Stimulated activated CD4-positive, alpha-beta T cell treated with anti-CD3 and anti-CD28 coated beads, Interleukin-1b, Interleukin-23, amount 100 ng/mL, for 1 hour (primary cell): ENCODE measurements at places on chromosomes 7 and 10.

DNA sequence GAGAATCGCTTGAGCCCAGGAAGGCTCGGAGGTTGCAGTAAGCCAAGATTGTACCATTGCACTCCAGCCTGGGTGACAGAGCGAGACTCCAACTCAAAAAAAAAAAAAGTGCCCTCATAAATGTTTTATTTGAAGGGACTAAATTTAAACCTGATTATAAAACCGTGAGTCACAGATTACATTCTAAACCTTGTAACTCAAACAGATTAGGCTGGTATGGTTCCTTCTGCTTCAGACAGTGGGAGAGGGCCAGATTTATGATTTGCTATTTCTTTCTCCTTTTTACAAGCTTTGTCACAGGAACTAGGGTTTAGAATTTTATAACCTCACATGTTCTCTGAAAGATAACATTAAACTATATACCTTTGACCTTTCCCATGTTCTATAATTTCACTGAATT is 801.2 kb upstream of the ZWINT start:
- DNase-seq, result no peak

DNA sequence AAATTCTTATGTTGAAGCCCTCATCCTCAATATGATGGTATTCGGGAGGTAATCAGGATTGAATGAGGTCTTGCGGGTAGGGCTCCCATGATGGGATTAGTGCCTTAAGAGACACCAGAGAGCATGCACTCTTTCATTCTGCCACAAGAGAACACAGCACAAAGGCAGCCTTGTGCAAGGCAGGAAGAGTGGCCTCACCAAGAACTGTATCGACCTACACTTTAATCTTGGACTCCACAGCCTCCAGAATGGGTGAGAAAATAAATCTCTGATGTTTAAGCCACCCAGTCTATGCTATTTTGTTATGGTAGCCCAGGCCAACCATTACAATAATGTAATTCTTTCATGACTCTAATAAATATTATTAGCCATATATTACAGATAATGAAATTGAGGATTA is 8.4 kb downstream of the SEM1 start:
- DNase-seq, result no peak

DNA sequence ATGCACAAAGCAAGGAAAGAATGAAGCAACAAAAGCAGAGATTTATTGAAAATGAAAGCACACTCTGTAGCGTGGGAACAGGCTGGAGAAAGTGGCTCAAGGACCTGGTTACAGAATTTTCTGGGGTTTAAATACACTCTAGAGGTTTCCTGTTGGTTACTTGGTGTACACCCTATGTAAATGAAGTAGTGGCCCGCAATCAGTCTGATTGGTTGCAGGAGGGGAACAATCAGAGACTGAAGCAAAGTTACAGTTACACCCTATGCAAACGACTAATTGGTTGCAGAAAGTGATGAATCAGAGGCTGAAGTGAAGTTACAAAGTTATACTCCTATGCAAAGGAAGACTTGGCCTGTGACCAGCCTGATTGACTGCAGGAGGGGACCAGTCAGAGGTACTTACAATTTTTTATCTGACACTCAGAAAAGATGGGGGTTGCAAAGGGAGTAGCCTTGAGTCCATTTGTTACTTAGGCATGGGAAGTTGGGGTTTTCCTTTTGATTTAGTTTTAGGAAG is 3.6 kb upstream of the MTPN start:
- peak; percentile 22 for DNase-seq

DNA sequence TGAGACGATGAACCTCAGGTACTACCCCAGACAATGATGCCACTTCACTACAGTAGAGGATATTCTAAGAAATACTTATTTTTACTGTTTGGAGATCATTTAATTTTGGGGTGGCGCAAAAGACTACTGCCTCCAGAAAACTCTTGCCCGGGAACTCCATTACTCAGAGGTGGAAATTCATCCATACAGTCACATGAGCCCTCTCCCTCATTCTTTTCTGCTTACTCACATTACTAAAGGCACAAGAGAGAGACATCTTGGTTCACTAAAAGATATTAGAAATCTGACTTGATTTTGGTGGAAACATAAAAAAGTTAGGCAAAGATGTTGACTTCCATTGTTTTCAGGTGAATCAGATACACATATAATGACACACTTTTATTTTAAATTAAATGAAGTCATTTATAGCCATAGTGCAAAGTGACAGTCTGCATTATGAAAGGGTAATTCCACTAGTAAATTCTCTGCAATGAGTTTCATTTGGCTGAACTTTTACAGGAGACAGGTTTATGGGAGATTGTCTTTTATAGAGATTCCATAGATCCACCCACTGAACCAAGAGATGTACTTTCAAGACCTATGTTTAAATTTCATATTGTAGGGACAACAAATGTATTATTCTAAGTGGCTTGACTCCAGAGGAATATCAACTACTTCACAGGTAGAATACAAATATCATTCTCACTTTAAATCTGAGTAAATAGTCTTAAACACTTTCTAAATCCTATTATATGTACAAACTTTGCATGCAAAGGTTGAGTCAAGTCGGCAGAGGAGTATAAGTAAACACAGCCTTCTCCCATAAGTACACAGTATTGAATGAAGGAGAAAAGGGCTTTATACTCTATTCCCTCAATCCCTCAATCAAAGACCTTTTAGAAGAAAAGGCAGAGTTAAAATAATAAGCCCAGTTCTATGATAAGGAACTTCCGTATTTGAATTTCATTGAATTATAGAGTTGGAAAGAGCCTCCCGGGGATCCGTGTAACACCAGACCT is 18.8 kb downstream of the NEBL start:
- no peak for DNase-seq

DNA sequence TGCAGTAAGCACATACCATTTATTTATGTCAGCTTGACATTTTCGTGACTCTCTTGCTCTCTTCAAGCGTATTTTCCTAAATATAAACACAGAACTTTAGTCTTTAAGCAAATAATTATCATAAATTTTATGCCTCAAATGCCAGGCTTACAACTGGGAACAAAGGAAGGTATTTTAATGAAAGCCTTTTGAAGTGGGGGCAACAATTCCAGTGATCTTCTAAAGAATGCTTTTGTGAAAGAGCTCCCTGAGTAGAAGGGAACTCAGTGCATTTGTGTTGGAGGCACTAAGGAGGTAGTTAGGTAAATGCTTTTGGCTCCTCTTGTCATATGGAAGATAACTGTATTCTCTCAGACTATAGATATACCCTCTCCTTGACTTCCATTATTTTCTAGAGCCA is 104.9 kb downstream of the VPS50 start:
- DNase-seq, result no peak
